ENCODE measurements at places on chromosomes 6 and 20. TPM values are rescaled to one million over a fixed set of nuclear protein-coding genes. Genes with fewer than 3 reads are reported as not detected.

DNA sequence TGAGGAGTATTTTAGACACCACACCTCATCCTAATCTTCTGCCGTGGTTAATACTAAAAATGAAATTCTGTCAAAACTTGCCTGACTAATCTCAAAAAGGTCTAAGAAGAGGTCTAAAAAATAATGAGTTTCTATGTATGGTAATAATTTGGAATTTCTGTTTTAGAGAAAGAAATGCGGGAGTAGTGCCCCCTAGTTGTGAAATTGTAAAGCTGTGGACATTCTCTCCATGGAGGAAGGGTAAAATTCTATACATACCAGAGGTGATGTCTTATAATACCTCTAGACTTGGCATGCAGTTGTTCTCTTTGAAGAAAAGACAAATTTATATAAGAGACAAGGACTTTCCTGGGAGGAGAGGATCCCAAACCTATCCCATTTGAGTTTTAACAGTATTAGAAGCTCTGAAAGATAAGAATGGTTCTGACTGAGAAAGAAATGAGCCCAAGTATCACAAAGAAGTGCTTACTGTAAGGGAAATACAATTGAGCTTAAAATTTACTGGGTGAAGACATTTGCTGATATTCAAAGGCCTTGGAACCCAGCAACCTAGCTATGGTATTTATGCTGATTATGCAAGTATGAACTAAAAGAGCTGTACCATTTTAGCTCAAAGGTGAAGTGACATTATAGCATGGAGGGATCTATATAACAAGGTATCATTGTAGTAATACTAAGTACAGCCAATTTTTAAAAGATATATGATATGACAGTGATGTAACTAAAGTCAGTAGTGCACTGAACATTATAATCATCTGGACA is 5.1 kb upstream of the EPHA7 start:
- no peak overlapping the region for H3K4me3 ChIP-seq
- H3K27ac ChIP-seq = no peak overlapping the region
- H3K36me3 ChIP-seq = no peaks in the 10 kb centered on the region

Gene TMEM170B
- 1.8 TPM for total RNA-seq

Gene HLA-DOA
- 38.8 TPM for total RNA-seq

Gene LY6G6F
- 0.05 TPM for total RNA-seq

Gene FOXS1
- total RNA-seq = 4.7 TPM
